ENCODE measurements at places on chromosomes 11 and 22. TPM values are rescaled to one million over a fixed set of nuclear protein-coding genes. Genes with fewer than 3 reads are reported as not detected.

DNA sequence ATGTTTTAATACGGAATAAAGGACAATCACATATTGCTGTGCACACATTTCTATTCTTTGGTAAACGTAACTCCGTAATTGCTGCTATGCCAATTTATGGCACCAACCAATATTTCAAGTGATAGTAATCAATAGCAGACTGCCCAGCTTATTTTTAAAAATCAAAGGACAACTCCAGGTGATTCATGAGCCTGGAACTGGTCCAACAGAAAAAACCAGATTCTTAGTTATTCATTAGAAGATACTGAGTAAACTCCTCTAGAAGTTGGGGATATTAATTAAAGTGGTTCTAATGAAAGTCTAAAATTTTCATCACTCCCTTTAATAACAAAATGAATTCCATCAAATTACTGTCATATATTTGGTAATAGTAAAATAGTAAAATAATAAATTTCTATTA is 9.4 kb upstream of the OR52H1 start:
- no peak for DNase-seq

DNA sequence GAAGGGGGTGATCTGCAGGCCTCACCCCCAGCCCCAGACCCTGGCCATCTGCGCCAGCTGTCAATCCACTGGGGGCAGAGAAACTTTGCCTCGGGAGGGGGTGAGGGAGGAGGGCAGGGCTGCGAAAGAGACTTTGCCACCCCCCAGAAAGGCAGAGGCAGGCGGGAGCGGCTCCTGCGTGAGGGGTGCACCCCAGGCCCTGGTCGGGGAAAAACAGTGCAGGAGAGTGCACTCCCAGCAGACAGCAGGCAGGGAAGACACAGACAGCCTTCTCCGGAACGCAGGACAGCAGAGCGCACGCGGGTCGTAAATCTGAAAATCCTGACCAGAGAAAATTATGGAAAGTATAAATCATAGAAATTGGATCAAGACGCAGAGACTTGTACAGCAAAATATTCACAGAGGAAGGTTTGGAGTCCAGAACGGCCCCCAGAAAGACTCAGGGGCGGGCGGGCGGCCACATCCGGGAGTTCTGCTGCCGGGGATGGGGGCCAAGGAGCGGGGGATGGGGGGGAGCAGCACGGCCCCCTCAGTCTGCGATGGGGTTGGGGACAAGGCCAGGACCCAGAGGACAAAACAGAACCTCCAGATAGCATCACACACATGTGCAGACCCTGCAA is 8.0 kb upstream of the MRPL23 start:
- no peak for DNase-seq

GRCh38 chr11:57214494-57214893 is 22.6 kb downstream of the APLNR start:
- no peak for DNase-seq

DNA sequence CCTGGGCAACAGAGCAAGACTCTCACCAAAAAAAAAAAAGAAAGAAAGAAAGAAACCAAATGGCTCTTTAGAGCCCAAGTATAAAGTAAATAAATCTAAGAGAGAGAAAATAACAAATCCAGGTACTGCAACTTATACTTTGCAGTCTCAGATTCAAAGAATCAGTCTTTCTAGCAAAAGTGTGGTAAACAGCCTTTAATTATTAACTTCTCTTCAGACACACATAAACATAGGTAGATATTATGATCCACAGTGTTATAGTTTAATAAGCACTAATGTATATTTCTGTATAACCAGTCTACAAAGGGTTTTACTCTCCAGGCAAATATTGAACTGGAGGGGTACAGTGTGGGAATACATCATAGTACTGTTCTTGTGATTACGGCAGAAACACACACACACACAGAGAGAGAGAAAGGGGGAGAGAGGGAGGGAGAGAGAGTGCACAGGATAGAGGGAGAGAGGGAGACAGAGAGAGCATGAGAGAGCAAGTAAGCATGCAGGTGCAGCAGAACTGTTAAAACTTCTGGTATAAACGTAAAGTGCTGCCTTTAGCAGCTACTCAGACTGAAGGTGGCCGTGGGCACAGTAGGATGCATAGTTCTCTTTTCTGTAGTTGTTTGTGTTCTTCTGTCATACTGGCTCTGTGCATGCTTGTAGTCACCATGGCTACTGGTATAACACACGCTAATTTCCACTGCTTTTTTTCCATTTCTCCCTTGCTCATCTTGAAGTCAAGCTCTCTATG is 32.3 kb downstream of the MTMR2 start:
- DNase-seq: no peak

DNA sequence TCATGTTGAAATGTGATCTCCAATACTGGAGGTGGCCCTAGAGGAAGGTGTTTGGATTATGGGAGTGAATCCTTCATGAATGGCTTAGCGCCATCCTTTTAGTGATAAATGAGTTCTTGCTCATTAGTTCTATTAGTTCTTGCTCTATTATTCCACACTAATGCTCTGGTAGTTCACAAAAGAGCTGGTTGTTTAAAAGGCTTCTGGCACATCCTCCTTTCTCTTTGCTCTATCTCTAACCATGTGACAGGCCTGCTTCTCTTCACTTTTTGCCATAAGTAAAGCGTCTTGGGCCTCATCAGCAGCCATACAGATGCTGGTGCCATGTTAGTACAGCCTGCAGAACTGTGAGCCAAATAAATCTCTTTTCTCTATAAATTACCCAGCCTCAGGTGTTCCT is 469.9 kb downstream of the GUCY1A2 start:
- no peak for DNase-seq

DNA sequence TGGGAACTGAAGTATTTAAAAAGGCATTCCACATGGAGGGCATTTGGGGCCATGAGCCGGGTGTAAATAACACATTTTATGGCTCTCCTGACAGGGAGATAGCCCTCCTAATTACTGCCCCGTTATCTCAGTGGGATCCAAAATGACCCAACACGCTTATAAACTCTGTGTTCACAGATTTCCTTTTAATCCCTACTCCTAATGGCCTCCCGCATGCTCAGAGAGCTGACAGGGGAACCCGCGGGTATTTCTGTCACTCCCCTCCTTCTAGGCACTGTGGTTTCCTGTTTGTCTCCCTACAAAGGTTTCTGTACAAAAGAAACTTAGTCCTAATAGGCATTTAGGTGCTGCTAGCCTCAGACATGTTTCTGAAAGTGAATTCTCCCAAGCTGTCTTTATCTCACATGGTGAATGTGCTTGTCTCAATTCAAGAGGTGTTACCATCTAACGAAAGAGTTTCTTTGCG is 202.8 kb upstream of the SEZ6L start:
- no peak for DNase-seq

DNA sequence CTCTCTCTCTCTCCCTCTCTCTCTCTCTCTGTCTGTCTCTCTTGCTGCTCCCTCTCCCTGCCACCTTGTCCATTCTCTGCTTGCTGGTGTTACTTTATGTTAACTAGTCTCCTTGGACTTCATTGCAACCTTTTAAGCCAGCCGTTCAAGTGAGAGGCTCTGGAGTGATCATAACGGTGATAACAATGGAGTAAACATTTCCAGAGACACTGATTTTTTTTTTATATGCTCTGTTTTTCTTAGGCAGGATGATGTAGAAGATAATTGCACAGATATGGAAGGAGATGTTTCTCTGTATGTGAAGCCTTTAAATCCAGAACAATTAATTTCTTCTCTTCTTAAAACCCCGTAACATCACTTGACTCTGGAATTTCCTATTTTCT is 287.7 kb downstream of the TMEM135 start:
- DNase-seq: no peak

DNA sequence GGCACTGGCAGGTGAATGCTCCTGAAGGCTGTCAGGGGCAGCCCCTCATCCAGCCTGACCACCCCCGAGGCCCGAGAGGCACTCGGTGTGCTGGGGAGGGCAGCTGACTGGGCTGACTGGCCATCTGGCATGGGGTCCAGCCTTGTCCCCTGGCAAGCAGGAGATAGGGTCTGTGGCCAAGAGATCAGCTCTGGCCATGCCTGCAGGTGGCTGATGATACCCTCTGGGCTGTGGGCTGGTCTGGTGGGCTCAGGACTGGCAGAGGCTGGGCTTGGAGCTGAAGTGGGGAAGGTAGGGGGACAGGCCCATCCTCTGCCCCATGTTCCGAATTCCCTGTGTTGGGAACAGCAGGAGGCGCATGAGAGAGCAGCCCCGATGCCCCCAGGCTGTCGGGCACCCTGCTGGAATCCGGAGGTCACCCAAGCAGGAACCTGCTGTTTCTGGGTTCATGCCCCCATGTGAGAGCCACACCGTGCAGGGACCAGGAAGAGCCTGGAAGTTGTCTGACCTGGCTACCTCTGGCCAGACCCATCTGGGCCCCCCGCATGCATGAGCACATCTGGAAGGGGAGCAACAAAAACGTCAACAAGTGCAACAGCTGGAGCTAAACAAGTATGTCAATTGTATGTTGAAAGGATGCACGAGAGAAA is 527.0 kb downstream of the TBC1D22A start:
- DNase-seq: no peak

GRCh38 chr11:17915500-17916143 is 97.2 kb downstream of the SERGEF start:
- DNase-seq: no peak

- no peak for DNase-seq
These were observed 33.9 kb upstream of the MN1 start for GRCh38 chr22:27835446-27835845.

GRCh38 chr22:37483050-37483449 is 3.1 kb downstream of the MFNG start:
- DNase-seq: no peak

- no peak for DNase-seq
These were observed 21.3 kb downstream of the RASD2 start for GRCh38 chr22:35561796-35562526.

DNA sequence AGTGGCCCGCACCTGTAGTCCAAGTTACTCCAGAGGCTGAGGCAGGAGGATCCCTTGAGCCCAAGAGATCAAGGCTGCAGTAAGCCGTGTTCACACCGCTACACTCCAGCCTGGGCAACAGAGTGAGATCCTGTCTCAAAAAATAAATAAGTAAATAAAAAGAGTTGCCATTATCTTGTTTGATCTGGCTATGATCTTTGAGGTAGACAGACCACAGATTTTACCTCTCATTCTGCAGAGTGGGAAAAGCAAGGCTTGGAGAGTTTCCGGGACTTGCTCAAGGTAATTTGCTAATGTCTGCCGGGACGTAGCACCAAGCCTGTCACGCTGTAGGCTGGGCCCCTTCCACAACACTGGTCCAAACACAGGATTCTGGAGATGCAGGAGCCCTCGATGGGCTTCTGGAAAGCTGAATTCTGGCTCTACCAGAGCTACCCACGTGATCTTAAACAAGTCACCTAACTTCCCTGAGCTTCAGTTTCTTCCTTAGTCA is 6.8 kb downstream of the GRAP2 start:
- DNase-seq: no peak

DNA sequence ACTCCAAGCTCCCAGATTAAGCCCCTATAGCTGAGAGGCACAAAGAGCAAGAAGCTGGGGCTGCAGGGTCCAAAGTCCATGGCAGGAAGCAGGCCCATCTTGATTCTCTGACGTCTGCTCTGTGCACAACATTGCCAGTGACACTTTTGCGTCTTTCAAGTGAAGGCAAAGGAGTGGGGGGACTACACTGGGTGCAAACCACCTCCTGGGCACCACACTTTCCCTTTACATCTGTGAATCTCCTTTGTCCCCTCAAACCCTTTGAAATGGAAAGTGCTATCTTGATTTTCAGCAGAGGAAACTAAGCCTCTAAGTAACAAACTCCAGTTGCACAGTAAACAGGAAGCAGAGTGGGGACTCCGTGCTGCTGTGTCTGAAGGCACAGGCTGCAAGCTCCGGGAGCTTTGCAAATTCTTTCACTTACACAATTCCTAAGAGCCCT is 428.0 kb downstream of the LARGE1 start:
- DNase-seq: no peak

GRCh38 chr11:61019832-61020405 is 48.4 kb downstream of the CD6 start:
- DNase-seq: no peak

DNA sequence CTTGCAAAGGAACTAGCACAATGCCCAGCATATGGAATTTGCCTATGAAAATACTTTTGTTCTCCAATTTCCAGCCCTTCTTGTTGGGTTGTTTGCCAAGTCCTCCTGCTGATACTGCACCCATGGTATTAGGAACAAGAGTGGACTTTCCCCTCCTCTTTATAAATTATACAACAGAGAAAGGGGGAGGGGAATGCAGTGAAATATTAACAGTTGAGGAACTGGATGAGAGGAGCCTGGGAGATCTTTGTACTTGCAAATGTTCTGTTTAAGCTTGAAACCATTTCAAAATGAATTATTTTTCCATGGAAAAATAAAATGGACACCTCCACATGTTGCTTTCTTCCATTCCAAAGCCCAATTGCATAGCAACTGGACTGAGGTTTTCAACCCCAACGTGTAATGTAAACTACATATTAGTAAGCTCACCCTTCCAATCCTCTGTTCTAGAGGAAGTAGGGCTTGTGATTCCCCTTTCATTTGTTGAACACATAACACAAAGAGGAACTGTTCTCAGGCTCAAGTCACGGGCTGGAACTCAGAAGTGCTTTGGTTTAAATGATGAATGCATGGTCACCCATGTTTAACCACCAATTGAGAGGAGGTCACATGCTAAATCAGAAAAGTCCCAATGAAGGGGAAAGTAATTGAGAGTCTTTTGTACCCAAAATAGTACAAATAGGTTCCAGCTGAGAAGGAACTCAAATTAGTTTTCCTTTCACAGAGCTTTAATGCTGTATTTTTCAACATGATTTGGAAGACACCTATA is 66.2 kb upstream of the ZC3H12C start:
- DNase-seq: no peak

- DNase-seq: no peak
These were observed 220.9 kb upstream of the PITPNB start for GRCh38 chr22:28139961-28140360.

DNA sequence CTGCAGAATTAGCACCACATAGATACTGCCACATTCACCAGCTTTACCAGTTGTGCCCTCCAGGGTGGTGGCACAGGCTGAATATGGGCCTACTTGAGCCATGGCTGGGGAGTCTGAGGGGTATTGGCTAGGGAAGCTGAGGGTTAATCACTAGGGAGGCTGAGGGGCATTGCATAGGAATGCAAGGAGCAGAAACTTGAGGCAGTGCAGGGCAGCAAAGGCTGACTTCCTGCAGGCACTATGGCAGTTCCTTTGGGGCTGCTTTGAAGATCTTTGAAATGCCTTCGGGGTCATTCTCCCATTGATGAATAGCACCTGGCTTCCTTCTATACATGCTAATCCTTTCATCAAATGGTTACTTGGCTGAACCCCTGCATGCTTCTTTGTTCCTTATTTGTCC is 171.5 kb downstream of the RCN1 start:
- no peak for DNase-seq

DNA sequence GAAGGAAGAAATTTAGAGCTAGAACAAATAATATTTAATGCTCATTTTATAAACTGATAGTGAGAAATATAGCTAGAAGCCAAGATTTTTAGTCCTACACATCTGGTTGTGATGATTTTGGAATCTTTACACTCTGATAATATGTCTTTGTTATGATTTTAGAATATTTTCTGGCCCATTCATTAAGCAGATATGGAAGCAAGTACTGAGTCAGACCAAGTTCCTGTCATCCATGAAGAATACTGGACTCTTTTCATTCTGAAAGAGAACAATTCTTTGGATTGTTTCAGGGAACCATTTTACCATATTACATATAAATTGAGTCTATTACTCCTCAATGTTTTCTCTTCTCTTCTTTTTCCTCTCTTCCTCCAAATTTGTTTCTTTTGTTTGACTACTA is 227.4 kb downstream of the TMEM135 start:
- DNase-seq: no peak

GRCh38 chr11:129436573-129436972 is 60.9 kb downstream of the BARX2 start:
- no peak for DNase-seq

GRCh38 chr22:44018594-44018993 is 5.5 kb upstream of the PARVB start:
- no peak for DNase-seq

KCNE3 gene
- 27.7 TPM for polyA plus RNA-seq

PARVA gene
- 106 TPM for polyA plus RNA-seq

CEND1 gene
- 0.36 TPM for polyA plus RNA-seq

Data from right renal pelvis (tissue), 4 donors.